Epithelial cell of proximal tubule (primary cell): ENCODE measurements at places on chromosomes 11 and 22.
A peak's percentile ranks its signal among the peaks of the same experiment; 100 is the strongest.

DNA sequence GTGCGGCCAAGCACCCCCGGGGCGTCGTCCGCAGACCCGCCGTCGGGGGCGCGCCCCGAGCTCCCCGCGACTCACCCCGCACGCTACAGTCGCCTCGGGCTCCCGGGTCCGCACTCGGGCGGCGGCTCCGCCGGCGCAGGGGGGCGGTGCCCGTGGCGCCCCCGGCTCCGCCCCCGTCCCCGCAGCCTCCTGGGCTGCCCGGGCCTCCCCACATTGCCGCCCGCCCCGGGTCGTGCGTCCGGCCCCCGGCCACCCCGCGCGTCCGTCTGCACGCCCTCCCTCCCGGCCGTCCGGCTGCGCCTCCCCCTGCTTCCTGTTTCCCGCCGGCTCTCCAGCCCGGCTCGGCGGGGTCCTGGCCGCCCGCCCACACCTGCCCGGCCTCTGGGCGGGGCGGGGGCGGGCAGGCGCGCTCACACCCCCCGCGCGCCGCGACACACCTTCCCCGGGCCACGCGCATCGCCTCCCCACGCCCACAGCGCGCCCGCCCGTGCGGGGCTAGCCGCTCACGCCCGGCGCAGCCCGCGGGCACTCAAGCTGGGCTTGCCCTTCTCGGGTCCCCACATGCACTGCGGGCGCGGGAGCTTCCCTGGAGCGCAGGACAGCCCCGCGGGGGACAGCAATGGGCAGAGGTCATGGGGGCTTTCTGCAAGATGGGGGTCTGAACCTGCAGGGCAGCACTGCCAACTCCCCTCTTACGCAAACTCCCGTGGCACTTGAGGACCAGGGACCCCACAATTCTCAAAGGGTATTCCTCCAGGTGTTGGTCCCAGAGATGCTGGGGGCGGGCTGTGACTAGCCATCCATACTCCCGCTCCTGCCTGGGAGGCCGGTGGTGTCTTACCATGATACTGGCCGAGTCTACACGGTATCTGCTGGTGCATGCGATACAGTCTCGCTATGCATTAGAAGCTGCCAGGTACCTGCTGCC, at the start of gene CARD10:
CARD10 (minus strand) TSS at position 148 of the 928 bp plus-strand sequence. CDS start 215 bp downstream, outside the sequence.
- DNase-seq: no peak

DNA sequence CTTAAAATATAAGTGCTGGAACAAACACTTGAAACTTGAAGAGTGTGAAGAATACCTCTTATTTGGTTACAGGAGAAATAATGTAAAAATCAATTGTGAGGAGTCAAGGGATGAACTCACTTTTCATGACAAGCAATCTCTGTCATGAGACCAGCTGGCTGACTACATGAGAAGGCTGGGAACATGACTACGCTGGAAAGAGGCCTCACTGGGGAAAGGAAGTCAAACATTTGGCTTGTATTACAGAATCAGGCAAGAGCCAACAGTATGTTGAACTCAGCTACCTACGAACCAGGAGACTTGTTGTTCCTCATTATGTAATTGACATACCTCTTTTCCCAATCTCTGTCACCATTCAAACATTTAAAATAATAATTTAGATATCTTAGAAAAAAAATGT, 14.4 kb downstream of the DCDC1 start:
- DNase-seq: no peak

GRCh38 chr22:49948116-49948957, 12.2 kb upstream of the PIM3 start:
- no peak for DNase-seq

- DNase-seq: no peak
Observed at GRCh38 chr22:41687901-41688364, 734 bp downstream of the SNU13 start.

DNA sequence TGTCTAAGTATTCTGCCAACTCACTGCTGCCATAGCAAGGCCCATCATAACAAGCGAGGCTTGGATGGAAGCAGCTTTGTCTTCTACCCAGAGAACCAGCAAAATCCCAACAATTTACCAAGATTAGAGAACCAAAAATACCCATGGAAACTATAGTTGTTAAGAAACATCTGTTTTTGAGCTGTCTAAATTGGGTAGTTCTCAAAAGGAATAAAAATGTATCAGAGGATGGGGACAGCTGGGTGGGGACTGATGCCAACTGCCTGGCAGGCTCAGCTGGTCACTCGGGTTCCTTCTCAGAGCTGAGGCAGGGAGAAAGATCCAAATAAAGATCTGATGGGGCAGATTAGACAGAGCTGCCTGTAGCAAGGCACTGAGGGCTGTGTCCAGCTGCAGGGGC, 85.9 kb upstream of the GRK3 start:
- DNase-seq: no peak

- DNase-seq: no peak
Observed at GRCh38 chr22:48327721-48328120, 1500.0 kb downstream of the BRD1 start.

DNA sequence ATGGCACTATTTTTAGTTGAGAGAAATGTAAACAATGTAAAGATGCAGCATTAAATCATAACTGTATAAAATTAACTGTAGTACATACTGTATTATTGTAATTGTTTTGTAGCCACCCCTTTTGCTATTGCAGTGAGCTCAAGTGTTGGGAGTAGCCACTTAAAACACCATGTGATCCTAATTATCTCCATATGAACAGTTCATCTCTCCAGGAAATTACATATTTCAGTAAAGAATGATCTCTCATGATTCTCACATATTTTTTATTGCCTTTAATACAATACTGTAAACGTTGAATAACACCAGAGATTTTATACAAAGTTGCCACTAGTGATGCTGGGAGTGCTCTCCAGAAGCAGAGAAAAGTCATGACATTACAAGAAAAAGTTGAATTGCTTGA, 1768.6 kb downstream of the LRRC4C start:
- no peak for DNase-seq

DNA sequence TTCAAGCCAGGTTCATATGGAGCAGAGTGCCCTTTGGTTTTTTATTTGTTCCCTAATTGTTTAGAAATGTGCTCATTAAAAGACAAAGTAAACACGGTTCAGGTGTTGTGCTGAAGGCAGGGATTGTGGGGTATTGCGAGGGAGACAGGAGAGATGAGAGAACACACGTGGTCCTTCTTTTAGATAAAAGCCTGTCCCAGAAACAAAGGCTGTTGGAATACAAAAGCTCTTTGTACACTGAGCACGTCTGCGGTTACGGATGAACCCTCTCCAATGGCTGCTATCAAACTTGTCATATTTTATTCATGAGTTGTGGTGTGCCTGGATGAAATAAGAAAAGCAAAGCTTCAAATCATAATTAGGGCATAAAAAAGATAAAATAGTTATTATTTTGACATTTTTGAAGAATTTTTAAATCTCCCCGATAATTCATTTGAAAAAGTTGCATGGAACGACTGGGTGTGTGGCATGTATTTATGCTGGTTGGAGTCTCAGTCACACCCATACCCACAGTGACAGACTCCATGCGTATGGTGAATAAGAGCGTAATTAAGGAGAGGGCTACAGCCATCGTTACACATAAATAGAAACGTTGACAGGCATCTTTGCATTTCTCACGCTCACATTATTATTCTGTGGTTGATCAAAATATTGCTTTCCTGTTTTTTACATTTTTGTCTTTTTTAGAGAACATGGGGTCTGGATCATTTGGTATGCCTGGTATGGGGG, 92.9 kb downstream of the NELL1 start:
- DNase-seq: no peak

DNA sequence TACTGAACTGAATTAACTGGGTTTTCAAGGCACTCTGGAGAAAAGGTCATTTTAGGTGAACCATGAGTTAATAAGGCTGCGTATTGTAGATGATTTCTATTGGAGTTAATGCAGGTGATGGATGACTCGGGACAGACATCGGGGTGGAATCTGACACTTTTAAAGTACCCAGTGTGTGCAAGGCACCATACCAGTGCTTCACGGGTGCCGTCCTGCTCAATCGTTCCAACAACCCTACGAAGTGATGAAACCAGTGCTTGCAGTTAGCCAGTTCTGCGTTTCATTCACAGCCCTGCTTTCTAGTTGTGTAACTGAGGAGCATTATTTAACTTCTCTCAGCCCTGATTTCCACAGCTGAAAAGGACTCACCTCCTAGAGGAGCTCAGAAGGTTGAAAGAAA, 216.5 kb downstream of the BARX2 start:
- DNase-seq: no peak

DNA sequence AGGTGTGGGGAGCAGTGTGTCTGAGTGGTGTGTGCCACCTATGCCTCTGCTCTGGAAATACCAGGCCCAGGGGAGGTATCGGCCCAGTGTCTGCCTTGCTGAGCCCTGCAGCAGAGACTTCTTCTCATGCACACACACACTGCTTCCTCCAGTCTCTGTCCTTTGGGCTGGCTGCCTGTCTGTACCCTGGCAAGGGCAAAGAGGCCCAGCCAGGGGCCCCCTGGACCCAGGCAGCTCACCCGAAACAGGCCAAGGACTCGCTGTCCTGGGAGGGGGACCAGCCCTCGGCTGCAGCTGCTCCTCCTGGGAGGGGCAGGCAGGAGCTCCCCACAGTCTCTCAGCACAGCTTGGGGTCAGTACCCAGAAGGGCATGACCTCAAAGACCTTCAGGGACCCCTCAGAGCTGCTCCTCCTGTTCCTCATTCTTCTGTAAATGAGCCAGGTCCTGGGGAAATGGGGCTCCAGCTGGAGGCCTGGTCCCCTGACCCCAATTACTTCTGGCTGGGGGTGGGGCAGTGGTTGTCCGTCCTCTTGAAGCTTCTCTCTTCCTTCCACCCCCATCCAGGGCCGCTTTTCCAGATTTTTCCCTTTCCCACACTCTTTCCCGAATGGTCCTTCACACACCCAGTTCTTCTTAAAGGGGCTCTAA, 24.5 kb upstream of the ALX4 start:
- DNase-seq: no peak

DNA sequence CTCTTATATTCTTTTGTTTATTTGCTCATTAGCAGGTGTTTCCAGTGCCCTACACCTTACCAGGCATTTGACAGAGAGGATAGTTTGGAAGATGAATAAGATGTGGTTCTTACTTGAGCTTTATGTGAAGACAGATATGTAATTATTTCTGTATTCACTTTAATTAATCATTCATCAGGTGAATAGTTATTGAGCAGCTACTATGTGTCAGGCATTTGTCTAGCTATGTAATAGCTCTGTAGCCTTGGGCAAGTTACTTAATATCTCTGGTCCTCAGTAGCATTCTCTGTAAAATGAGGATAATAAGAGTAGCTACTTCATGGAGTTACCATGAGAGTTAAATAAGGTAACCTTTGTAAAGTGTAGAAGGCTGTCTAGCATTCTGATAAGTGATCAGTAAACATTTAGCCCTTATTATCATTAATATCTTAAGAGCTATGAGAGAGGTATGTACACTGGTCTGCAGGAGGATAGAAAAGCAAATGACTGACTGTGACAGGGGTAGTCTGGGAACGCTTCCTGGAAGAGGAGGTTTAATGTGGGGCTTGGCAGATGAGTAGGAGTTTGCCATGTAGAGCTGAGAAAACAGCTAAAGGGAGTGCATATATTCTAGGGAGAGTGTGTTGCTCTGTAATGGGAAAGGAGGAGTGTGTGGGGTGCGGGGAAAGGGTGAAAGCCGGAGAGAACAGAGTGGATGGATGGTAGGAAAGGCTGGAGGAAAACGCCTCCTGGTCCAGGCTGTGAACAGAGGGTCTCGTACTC, 56.1 kb downstream of the MICAL2 start:
- no peak for DNase-seq

DNA sequence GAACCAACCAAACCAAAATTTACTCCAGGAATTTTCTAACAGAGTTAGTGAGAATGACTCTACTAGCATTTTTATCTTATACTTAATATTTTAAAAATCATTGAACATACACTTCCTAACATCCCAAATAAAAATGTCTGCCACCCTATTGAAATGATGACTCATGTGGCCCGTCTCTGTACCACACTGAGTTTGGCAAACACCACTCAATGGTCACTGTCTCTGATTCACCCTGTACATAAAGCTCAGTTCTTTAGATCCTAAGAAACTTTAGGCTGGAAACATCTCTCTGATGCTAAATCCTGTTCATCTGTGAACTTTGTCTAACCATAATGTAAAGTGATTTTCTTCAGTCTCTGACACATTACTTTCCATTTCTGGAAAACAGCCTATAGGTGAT, 182.0 kb downstream of the CWF19L2 start:
- DNase-seq: no peak

GRCh38 chr11:60528934-60529333, 13.7 kb downstream of the MS4A13 start:
- no peak for DNase-seq

DNA sequence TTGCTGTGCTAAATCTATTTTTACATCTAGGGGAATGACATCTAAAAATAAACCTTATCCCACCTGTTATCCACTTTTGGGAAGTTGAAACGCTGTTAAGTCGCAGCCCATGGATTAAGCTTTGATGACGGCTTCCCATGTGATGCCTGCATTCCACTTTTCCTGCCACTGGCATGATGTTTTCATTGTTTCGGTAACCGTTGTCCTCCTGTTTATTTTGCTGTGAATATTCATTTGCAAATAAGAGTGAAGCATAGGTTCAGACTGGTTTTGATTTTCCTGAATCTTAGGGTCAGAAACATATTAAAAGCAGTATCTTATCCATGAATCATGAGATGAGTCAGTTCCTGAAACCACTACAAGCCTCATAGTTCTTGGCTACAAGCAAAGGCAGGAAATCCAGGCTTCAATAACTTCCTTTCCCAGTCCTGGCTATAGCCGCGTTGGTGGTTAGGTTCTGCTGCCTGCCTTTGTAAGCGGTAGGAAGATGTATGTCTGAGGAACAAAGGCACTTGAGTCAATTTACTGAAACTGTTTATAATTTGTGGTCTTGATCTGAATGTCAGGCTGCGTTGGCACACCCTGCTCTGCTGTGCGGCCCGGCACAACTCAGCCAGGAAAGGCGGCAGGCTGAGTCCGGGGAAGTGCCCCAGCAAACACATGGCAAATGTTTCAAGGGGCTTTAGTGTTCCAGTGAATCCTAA, 19.4 kb downstream of the TEAD1 start:
- peak; percentile 93 for DNase-seq

DNA sequence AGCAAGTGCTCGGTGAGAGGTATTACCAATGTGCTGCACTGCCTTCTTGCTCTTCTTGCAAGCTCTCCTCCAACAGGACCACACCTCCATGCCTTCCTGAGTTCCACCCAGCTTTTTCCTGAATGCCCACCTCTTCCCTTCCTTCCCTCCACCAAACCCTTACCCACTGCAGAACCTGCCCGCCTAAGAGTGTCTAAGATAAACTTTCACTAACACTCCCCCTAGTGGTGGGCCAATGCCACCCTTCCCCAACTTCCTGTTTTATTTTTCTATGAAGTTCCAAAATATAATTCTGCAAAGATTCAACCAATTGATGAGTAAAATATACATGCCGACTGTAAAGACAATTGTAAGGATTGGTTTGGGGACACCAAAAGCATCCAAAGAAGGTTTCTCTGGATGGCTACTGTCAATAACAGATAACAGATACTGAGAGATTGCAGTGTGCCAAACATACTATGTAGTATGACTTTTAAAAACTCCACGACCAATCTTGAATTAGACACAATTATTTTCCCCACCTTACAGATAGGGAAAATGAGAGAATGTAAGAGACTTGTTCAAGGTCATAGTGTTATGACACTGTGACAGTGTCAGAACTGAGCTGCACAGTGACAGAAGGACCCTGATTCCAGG, 38.6 kb upstream of the BMAL1 start:
- DNase-seq: no peak
